ENCODE measurements at places on chromosomes 6 and 20.

DNA sequence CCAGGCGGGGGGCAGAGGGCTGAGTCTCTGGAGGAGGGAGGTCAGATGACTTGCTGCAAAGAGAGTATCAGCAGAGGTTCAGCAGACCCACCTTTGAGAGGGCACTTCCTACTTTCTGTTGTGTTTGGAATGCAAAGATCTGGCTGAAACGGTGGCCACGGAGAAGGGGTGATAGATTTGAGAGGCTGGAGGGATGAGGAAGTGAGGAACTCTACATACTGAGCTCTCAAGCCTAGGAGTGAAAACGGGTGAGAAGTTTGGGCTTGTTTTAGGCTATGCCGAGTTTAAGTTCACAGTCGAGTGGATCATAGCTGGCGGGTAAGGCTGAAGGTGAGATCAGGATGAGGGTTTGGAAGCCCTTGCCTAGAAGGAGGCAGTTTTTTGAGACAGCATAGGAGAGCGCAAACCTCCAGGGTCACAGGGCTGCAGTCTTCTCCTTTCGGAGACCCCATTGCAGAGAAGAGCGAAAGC, 477 bp upstream of the ITPA start:
- no peak for DNase-seq

- DNase-seq, result no peak
Observed at GRCh38 chr6:6749702-6750491, 161.4 kb downstream of the LY86 start.

- no peak for DNase-seq
Observed at GRCh38 chr6:138242987-138243592, 24.8 kb upstream of the PBOV1 start.

DNA sequence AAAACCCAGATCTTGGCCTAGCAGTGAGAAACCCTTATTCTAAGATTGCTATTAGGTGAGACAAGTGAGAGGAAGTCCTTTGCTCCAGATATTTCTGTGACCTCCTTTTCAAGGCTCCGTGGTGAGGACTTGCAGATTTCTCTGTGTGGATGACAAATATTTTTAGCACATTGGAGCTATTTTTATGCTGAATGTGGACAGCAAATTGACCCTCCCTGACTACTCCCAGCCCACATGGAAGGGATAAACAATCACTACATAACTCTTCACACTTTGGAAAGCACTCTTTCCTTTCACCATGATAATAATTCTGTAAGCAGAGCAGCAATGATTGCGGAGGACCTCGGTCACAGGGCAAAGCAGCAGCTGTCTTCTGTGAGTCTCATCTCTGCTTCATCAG, 88.0 kb upstream of the ADGRF1 start:
- DNase-seq, result no peak

DNA sequence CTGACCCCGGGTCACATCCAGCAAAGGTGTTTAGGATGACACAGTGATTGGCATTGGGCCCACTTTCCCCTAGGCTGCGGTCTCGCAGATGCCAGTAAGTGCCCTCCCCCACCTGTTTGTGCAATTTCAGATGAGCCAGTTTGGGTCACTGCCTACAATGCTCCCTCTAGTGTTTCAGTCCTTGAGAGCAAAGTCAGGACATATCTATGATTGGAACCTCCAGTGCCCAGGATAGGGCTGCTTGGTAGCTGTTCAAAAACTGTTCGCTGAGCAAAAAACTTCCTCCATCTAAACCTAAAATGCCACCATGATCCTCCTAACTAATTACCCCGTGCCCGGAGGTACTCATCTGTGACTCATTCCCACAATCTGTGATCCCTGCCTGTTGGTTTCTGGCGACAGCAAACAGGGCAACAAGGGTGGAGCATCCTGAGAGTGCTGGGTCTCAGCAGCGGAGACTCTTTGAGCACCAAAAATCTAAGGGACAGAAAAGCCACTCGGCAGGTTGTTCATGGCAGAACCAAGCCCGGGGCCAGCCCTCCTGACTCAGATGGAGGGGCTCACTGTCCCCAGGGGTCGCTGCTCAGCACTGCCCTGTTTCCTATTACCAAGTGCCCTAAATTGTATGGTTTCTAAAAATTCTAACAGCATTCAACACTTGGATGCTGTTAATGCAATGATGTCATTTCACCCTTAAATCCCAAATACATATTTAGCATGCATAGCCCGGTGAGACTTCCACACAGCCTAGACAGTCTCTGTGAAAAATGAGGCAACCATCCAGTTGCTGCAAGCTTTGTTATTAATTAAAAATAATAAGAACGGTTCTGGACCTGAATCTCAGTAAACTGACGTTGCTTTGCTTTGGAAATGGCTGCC, 5.0 kb downstream of the VSX1 start:
- DNase-seq, result no peak

DNA sequence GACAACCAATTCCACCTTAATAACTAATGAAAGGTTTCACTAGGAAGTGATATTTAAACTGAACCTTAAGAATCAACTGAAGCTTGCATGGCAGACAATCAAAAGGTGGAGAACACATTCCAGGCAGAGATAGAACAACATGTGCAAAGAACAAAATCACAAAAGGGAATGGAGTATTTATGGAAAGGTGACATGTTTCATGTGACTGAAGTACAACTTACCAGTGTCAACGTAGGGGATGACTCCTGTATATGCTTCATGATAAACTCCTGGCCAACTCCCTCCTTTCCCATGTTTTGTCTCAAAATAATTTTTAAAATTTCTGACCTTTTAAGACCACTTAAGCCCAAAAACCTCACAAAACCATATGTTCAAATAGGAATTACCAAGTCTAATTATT, 6.6 kb downstream of the PLN start:
- DNase-seq, result no peak

GRCh38 chr20:37852666-37853065, 50.3 kb upstream of the VSTM2L start:
- no peak for DNase-seq

GRCh38 chr20:17786221-17786718, 86.5 kb downstream of the BANF2 start:
- DNase-seq, result no peak

GRCh38 chr20:38168791-38169589, 3.9 kb upstream of the TGM2 start:
- DNase-seq, result no peak

- DNase-seq, result no peak
Observed at GRCh38 chr20:1298166-1298565, 30.8 kb downstream of the SDCBP2 start.

GRCh38 chr20:57465943-57466342, 59.0 kb downstream of the CTCFL start:
- DNase-seq, result no peak

DNA sequence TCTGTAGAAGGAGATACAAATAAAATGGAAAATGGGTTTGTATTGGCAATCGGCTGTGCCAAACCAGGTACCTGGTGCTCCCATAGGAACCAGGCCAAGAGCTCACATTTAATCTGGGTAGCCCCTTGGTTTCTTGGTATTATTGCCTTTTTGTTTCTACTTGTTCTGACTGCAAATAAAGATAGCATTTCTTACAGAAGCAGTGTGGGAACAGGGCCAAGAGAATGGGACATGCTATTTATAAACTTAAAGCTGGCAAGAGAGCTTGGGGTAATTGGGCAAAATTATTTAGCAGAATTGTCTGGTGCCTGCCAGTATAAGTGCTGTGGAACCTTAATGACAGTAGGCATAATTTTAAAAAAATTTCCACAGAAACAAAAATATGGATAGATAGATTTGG, 113.5 kb upstream of the GLP1R start:
- DNase-seq, result no peak

- no peak for DNase-seq
Observed at GRCh38 chr6:11953641-11954040, 58.5 kb upstream of the HIVEP1 start.

DNA sequence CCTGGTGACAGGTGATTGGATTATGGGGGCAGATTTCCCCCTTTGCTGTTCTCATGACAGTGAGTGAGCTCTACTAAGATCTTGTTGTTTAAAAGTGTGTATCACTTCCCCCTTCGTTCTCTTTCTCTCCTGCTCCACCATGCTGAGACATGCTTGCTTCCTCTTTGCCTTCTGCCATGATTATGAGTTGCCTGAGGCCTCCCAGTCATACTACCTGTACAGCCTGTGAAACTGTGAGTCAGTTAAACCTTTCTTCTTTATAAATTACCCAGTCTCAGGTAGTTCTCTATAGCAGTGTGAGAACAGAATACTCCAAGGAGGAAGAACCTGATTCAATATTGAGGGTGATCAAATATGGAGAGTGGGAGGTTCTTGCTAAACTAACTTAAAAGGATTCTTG, 724.9 kb downstream of the DOK5 start:
- no peak for DNase-seq

GRCh38 chr6:125524356-125524755, 222.6 kb upstream of the HDDC2 start:
- DNase-seq, result no peak
